ENCODE measurements at places on chromosomes 1 and 21.

DNA sequence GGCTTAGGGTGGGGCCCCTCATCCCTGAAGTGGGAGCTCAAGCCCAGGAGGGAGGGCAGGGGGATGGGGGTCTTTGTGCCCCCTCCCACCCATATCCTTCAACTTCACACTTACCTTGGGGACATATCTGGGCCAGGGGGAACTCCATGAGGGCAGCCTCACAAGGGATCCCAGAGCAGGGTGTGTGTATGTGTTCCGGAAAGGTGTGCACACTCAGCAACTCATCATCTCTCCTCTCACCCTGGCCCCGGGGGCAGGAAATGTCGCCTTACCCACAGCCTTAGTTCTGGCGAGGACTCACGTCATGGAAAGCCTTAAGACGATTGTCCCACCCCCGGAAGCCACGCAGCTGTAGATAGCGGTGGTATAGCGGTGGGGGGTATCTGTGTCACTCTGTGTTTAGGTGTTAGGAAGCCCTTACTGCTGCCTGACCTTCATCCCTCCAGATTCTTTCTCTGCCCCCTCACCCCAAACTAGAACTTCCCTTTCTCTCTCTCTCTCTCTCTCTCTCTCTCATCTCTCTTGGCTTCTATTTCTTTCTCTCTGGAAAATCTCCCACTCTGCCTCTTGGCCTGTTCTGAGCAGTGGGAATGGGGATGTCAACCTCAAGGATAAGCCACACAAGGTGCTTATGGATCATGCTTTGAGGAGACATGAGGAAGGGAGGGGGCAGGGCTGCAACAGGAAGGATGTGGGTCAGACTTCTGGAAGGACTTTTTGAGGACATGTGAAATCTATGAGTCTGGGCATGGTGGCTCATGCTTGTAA is at the start of gene SH2D2A:
TSS of gene SH2D2A (minus strand) at position 288 of the 768 bp plus-strand sequence. CDS start at position 148, 140 bp downstream.
- peak; percentile 97 for DNase-seq

- no peak for DNase-seq
Observed at GRCh38 chr1:206946261-206946660, at the start of gene PIGR. TSS of gene PIGR (minus strand) at chr1:206946466. CDS start at chr1:206940531, 5,935 bp downstream.

GRCh38 chr1:215201283-215201682 is 118.7 kb downstream of the KCNK2 start:
- no peak for DNase-seq

- no peak for DNase-seq
Observed at GRCh38 chr1:161499099-161500039, 5.9 kb upstream of the FCGR2A start.

DNA sequence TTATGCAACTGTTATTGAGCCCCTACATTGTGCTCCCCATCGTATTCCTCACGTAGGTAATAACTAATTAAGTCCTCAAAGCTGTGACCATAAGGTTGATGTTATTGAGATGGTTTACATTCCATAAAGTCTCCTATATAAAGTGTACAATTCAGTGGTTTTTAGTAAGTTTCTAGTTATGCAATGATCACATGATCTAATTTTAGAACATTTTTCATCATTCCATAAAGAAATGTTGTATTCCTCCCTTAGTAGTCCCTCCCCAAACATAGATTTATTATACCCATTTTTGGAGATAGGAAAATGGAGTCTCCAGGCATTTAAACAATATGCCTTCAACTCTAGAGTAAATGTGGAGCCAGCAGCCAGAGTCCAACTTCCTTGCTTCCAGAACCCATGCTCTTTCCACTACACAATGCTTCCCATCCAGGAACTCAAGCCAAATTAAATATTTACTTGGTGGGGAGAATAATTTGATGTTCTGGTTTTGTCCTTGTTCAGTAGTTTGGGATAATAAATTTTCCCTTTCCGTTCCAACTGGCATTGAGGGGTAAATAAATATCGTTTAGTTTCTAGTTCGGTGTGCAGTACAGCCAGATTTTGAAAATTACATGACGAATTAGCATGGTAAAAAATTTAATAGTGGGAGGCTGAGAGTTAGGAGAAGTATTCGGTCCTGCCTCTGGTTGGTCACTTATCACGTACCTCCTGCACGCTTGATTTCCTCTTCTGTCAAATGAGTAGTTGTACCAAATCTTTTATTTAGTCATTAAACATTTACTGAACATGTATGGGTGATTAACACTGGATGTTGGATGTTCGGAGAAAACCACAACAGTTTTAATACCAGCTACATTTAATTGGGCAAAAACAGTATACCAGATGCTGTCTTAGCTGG is 66.3 kb downstream of the CACHD1 start:
- DNase-seq, result no peak

DNA sequence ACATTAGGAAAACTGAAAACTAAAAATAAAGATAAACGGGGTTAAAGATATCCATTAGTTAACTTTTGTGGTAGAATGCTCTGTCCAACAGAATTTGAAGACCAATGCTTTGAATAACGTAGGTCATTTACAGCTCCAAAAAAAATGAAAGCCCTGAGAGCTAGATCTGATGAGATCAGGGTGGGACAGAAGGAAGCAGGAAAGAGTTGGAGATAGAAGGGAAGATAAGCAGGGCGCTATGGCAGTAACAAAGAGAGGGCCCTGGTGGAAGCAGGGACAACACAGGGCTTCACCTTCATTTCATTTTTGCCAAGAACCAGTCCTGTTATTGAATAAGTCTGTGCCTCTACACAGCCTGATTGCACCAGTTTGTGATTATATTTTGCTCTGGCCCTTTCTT is 51.0 kb upstream of the RGS8 start:
- DNase-seq, result no peak

GRCh38 chr1:98044071-98044697 is 123.3 kb upstream of the DPYD start:
- no peak for DNase-seq

GRCh38 chr1:40039245-40039756 is 1.2 kb upstream of the CAP1 start:
- peak; percentile 62 for DNase-seq
